ENCODE measurements at places on chromosomes 7 and 10.
A peak's percentile ranks its signal among the peaks of the same experiment; 100 is the strongest.

GRCh38 chr7:115229401-115230105, 307.7 kb downstream of the MDFIC start:
- DNase-seq = no peak

DNA sequence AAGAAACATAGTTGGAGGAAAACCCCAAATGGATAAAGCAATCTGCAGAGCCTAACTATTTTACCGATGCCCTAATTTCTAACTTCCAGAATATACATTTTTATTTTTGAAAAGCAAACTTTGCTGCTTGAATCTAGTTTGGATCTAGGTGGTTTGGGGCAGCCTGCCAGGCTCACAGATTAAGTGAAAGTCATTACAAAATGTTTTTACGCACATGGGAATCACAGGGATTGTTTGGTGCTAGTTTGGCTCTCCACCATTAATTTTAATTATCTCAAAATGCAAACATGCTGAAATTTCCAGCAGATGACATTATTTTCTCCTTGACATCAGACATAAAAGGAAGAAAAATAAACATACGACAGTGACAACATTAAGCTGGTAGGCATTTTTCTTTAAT, 166.7 kb upstream of the INHBA start:
- DNase-seq = no peak

- no peak for DNase-seq
Observed at GRCh38 chr7:209906-210305, 17.5 kb downstream of the FAM20C start.

- no peak for DNase-seq
Observed at GRCh38 chr10:46077731-46078413, 31.8 kb upstream of the MSMB start.

DNA sequence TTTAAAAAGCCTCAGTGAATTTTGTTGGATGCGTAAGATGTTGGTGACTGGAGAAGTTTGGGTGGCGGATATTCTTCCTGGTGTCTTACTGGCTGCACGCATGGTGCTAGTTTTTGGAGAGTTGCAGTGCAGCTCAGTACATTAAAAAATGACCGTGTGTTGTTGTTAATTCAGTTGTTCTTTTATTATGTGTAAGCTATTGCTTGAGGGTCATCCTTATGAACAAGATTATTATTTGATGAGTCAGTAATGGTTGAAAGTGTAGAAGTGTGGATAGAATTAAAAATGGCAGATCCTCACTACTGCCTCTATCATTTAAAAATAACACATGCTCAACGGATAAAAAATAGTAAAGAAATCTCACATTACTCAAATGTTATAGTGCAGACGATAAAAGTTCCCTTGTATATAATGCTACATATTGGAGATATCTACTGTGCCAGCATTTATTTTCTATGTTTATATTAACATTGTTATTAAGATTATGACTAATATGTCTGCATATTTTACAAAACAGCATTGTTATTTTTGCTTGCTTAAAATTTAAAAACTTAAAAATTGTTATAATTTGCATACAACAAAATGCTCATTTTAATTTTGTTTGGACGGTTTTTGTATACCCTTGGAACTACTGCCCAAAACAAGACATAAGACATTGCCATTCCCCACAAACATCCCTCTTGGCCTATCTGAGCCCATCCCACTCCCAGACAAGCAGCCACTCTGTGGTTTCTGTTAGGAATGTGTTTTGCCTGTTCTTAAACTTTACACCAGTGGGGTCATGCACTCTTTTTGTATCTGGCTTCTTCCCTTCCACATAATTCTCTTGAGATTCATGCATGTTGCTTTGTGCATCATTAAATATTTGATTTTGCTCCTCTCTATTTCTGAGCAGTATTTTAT, 142.0 kb downstream of the DOCK1 start:
- DNase-seq = no peak

- DNase-seq = no peak
Observed at GRCh38 chr7:117262546-117262945, 60.3 kb downstream of the WNT2 start.

DNA sequence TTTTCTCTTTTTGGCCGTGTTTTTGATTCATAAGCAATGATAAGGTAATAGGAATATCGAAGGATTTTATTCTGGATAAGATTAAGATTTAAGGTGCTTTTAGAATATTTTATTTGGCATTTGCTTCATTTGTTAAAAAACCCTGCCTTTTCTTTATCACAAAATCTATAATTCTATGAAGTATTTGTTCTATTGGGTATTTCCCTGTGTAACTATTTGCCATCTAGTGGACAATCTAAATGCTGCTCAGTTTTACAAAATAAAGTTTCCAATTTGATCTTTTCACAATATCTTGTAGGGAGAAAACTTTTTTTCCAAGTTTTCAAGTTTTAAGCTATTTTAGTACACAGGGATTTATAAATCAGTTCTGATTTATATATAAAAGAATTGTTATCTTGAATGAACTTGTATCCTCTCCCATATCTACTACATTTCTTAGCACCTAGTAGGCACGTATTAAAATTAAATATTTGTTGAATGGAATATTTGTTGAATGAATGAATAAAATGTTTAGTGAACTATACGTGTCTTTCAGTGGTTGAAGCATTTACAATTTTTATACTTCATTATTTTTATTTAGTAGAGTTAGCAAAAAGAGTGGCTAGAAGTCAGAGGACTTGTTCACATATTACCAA, 26.5 kb downstream of the ANKRD7 start:
- DNase-seq = no peak

DNA sequence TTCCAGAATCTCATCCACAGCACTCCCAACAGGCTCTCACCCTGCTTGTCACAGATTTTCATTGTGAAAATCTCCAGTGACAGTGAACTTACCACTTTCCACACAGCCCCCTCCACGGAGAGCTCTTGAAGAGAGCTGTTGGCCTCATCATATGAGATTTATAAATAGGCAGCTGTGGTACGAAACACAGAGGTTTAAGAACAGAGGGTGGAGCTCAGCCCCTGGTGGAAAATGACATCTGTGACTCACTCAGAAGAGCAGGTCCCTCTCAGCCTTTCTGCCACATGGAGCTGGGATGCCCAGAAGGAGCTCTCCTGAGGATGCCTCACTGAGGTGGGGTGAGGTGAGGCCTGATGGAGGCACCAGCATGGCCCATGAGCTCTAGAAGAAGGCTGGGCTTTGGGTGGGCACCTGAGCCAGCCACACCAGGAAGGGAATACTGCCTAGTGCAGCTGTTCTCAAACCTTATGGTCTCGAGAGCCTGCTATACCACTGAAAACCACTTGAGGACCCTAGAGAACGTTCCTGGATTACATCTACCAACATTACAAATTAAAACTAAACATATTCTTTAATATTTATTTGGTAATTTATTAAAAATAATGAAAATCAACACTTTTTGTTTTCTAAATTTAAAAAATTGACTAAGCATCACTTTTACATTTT, 25.8 kb upstream of the EEPD1 start:
- DNase-seq = no peak

- no peak for DNase-seq
Observed at GRCh38 chr7:10815546-10815945, 158.1 kb upstream of the PHF14 start.

DNA sequence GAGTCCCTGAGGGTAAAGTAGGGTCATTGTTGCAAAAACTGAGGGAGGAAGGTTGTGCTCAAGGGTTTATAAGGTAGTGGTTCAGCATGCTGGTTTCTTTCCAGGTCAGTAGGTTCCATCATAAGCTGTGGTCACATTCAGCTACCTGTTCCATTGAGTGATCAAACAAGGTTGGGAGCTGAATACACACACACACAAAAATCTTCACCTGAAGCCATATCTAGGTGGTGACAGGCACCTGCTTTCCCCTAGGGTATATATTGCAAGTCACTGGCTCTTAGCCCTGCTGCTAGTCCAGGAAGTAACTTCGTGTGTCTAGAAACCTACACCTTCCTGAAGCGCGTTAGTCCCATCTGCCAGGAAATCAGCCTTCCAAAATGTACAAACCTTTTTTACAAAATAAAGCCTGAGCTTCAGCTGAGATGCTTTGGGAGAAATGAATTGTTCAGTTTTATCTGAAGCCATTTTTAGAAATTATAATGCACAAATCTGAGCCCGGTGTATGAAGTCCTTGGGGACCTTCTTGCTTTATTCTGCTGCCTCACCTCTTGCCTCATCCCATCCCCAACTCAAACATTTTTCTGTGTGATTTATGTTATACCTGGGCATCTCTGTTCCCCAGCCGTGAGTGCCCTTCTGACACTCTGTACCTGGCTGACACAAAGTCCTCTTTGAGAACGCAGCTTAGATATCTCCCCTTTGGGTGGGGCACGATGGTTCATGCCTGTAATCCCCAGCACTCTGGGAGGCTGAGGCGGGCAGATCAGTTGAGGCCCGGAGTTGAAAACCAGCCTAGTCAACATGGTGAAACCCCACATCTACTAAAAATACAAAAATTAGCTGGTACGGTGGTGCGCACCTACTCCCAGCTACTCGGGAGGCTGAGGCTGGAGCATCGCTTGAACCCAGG, 10.6 kb upstream of the LAMTOR4 start:
- DNase-seq = no peak

DNA sequence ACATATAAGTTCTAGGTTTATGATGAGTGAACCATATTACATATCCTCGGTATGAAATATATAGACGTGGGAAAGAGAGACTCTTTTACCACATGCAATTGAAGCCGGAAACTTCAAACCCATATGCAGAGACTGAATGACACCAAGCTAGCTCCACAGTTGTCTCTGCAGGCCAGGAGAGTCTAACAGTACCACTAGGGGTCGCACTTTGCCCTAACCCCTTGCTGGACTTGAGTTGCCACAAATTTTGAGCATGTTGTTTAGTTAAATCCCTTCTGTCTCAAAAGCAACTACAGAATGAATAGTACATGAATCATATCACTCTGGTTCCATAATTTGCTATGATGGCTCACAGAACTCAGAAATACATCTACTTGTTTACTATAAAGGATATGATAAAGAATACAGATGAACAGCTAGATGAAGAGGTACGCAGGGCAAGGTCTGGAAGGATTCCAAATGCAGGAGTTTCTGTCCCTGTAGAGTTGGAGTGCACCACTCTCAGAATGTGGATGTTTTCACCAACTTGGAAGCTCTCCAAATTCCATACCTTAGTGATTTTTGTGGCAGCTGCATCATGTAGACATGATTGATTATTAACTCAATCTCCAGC, 112.4 kb upstream of the YAE1 start:
- peak; percentile 43 for DNase-seq

DNA sequence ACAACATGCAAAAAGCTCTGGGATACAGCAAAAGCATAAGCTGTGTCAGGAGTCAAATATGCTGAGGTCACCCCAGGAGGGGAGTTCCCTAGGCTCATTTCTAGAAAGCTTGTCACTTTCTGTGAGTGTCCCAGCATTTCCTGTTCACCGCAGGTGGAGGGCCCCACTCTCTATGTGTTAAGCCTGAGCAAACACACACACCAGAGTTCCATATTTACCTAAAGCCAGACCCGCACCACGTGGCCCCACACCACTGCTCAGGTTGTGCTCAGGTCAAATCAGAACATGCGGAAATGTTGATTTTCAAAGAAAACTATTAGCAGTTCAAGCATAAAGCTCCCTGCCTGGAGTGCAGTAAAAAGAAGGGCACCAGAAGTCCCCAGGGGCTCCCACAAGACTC, 259.6 kb upstream of the PPP2R2D start:
- DNase-seq = no peak

- DNase-seq = no peak
Observed at GRCh38 chr10:110563132-110563531, 4.4 kb upstream of the SMC3 start.

- no peak for DNase-seq
Observed at GRCh38 chr7:14507617-14508016, 394.9 kb downstream of the DGKB start.

- DNase-seq = no peak
Observed at GRCh38 chr10:31935678-31936077, 7.0 kb upstream of the ARHGAP12 start.

DNA sequence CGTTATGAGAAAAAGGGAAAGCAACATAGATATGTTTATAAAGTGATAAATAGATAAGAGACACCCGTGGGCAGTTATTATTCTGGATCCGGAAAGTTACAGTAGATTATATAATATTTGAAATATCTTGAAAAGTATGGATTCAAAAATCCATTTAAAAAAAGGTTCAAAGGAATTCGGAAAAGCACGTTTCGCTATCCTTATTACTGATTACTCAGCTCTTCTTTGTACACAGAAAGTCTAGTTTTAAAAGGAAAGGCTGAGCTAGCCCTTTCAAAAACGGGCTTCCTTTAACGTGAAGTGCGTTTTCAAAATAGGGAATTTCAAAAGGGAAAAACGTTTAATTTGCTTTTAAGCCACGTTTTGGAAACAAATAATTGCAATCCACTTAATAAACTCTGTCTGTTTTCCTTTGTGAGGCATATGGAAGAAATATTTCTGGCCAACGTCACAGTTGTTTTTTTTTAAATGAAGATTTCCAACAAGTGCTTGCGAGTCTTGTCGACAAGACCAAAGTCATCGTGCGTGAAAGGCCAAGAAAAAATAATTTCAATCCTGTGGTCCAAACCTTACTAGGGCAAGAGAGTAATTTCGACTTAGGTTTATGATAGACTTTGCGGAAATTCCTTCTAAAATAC, 2.2 kb upstream of the SKIDA1 start:
- DNase-seq = no peak

DNA sequence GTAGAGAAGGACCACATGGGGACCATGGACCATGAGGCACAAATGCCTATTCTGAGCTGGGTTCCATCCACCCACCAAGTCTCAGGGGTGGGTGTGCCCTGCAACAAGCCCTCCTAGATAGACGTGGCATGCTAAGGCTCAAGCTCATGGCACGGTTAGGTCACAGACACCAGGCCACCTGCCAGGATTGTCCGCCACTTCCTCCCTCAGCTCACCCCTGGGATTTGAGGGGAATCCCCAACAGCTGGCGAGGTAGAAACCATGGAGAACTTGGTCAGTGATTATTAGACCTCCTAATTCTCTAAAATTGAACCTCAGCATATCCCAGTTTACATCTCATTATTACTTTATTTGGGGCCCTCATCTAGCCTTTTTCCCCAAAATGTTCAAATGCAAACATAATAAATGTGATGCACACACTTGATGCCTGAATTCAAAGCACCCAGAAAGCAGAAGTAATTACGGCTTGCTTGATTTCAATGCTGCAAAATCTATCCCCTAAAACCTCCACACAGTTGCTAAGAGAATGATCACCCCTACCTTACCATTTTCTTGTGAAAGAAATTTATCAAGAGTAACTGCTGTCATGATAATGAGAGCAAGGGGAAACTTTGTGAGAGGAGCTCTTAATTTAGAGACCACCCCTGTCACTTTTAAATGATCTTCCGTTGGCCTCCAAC, 366.6 kb upstream of the PFKP start:
- DNase-seq = no peak

DNA sequence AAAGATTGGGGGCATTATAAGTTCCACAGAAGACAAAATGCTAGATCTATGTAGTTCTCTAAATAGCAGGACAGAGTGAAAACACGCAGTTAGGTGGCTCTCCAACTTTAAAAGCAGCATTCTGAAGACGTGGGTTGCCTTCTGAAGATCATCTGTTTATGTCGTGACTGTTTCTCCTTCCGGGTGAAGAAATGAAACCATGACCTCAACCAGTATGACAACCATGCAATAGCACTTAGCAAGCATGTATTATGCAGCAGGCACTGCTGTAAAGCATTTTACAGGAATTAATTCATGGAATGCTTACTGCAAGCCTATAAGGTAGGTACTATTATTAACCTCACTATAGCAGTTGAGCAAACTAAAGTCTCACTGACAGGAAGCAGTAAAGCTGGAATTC, 125.2 kb downstream of the SLC25A13 start:
- no peak for DNase-seq
